CD8-positive, alpha-beta memory T cell (primary cell): ENCODE measurements at places on chromosomes 2 and 18.

GRCh38 chr2:171520471-171520870, 1.8 kb upstream of the CYBRD1 start:
- no peak for DNase-seq

DNA sequence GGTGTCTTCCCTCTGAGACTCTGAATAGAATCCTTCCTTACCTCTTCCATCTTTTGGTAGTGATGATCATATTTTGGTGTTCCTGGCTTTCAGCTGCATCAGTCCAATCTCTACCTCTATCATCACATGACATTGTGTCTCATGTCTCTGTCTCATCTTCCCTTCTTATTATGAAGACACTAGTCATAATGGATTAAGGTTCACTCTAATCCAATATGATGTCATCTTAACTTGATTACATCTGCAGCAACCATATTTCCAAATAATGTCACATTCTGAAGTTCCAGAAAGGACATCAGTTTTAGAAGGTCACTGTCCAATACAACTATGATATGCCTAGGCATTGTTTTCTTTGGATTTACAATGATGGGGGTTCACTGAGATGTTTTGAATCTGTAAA, 31.5 kb downstream of the CMPK2 start:
- no peak for DNase-seq

DNA sequence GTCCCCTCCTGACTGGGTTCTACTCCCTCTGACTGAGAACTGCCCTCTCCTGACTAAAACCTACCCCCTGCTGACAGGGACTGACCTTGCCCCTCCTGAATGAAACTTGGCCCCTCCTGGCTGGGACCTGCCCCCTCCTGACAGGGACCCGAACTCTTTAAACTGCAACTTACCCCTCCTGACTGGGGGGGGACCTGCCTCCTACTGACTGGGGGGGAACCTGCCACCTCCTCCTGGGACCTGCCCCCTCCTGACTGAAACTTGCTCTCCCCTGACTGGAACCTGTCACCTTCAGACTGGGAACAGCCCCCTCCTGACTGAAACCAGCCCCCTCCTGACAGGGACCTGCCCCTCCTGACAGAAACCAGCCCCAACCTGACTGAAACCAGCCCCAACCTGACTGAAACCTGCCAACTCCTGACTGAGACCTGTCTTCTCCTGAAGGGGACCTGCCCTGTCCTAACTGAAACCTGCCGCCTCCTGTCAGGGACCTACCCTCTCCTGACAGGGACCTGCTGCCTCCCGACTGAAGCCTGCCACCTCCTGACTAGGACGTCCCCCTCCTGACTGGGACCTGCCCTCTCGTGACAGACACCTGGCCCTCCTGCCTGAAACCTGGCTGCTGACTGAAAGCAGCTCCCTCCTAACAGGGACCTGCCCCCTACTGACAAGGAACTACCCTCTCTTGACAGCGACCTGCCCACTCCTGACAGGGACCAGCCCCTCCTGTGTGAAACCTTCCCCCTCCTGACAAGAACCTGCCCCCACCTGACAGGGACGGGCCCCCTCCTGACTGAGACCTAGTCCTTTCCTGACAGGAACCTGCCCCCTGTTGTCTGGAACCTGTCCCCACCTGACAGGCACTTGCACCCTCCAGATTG, 87.1 kb downstream of the PXDN start:
- no peak for DNase-seq

GRCh38 chr2:207093234-207093633, 72.5 kb downstream of the KLF7 start:
- no peak for DNase-seq

DNA sequence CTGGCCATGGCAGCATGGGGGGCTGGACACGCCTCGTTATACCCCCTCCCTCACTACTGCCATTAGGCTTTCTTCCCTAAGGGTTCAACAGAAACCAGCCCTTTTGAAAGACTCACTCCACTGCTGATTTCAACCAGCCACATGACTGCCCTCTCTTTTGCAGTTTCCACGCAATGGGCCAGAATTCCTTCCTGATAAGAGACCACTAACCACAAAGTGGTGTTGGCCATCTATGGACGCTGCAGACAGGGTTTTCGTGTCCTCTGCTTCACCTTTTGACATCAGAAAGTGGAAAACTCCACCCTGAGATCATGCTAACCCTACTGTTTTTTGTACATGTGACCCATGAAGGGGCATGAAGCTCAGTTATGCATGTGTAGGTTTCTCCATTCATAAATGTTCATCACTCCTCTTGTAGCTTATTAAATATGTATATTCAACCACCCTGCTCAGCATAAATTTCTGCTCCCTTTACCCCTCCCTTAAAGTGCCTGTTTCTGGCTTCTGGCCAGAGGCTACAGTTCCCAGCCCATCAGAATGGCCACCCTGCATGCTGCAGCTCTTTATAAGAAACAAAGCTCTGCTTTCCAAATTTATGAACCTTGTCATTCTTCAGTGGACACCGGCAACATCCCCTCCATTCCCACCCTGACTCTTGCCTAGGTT, 106.6 kb upstream of the MSH6 start:
- no peak for DNase-seq

- no peak for DNase-seq
These were observed 28.9 kb downstream of the NCK2 start for GRCh38 chr2:105773568-105773967.

DNA sequence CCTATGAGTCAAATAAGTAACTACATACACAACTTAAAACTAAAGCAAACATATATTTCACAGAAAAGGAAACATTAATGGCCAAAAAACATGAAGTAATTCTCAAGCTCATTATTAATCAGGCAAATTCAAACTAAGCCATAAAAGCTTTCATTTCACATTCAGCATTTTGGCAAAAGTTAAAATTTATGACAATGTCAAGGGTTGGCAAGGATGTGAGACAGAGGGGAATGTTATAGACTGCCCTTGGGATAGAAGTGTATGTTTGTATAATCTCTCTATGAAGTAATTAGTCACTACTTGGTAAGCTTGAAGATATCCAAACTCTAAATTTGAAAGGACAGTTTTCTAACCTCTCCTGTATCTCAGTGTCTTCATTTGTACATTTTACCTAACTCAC, 539.4 kb downstream of the RIT2 start:
- DNase-seq = no peak

DNA sequence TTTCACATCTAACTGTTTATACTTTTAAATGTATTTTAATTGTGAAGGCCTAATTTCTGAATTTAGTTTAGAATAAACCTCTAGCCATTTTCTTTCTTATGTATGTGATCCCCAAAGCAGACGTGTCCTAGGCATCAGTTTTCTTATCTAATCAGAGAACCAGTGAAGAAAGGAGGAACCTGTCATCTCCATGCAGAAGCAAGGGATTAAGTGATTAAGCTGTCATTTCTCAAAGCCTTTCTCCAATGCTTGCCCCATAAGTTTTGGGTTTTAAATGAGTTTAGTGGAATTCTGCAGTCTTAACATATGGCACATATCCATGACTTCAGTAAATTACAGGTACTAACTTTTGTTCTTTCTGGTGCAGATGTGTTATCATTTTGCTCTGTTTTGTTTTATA, 190.4 kb downstream of the PLCL1 start:
- DNase-seq = no peak

DNA sequence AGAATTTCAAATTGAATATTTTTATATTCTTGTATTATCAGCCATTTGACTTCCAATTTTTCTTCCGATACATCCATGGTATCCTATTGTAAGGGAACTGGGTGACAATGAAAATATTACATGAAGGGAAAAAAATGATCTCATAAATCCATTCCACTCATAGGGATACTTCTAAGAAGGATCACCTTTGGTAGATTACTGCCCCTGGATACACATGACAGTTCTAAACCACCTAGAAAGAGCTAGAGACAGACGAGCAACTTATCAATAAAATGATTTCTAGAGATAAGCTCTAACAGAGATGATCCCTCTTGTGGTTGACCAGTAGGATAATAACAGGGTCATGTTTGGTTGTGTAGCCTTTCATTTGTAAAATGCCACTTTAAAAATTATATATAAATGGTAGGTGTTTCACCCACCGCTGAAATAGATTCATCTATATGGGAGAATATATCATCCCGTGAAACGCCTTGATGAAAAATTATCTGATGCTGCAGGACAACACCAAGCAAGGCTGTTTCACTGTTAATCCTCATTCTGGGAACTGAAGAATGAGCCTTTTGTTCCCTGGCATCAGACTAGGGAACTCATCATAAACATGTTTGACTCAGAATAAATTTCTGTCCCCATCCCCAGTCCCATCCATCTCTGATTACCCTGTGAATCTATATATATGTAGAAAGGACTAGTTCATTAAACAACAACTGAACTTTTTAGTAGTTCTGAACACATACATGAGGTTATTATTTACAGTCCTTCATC, 180.0 kb downstream of the TCF4 start:
- DNase-seq = no peak

DNA sequence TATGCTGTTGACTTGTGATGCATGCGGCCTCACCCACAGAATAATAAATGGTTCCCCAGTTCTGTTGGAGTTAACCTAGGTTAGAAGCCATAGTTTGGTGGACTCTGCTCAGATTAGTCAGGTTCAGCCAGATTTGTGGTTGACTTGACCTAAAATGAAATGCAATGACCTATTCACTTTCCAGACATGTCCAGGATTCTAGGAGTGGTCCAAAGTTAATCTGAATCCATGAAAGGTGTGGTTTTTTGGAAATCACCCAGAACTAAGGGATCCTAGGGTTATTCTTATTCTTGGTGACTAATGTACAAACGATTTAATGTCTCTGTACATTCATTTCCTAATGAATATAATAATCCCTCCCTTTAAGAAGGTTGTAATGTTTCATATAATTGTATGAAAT, 88.9 kb upstream of the RBBP8 start:
- DNase-seq = no peak

GRCh38 chr2:74951211-74951754, 7.2 kb upstream of the POLE4 start:
- no peak for DNase-seq

GRCh38 chr2:14297906-14298305, 334.6 kb upstream of the LRATD1 start:
- no peak for DNase-seq

DNA sequence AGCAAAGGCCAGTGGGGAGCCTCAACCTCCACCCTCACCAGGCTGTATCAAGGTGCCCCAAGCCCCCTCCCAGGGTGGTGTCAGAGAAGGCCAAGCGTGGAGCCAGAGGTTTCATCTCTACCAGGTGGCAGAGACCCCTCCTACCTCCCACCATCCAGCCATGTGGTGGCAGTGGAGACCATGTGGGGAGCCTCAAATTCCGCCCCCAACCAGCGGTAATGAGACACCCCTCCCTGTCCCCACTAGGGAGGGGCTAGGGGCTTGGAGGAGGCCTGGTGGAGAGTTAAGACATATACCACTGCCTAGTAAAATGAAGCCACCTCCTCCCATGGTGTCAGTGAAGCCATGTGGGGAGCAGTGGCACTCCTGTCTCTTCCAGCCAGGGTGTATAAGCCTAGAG, 24.4 kb upstream of the YPEL5 start:
- DNase-seq = no peak

- DNase-seq = no peak
These were observed 138.8 kb downstream of the WDSUB1 start for GRCh38 chr2:159147690-159148089.

DNA sequence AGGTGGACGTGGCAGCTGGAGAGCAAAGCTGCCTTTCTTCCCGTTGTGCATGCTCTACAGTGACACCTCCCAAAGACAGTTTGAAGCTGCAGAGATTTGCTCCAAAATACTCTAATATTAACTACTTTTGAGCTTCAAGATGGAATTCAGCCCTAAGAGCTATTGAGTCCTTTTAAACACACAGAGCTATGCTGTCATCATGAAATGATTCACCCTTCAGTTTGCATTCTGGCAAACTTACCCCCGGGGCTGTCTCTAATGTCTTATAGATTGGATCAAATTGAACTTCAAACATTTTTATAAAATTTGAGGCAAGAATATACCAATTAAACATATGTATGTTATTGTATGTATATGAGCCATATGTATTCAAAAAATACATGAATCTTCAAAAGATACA, 110.7 kb upstream of the EFEMP1 start:
- no peak for DNase-seq

DNA sequence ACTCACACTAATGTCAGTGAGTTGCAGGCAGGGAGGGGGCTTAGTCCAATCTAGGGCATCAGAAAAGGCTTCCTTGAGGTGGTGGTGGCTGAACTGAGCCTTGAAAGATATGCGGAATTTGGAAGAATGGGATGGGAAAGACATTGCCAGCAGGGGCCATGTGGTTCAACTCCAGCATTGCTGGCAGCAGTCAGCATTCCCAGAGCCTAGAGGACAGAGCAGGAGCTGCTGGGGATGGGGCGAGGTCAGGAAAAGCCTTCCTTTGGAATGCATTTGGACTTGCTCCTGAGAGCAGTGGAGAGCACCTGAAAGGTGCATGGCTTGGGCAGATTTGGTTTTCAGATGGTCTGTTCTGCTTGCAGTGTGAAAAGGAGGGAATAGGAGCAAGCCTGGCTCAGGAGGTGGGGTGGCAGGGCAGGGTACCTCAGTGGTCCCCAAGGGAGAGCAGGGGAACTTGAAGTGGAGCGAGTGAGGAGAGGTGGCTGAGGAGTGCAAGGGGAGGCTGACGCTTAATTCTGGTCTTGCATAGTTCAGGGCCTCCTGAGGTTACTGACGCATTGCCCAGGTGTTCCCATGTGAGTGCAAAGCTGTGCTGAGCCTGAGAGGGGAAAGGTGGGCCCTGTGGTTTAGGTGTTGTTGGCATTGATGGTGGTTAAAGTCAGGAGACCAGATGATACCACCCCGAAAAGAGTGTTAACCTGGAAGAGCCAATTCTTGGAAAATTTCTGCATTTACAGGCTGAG, 112.1 kb upstream of the MGAT5 start:
- no peak for DNase-seq

DNA sequence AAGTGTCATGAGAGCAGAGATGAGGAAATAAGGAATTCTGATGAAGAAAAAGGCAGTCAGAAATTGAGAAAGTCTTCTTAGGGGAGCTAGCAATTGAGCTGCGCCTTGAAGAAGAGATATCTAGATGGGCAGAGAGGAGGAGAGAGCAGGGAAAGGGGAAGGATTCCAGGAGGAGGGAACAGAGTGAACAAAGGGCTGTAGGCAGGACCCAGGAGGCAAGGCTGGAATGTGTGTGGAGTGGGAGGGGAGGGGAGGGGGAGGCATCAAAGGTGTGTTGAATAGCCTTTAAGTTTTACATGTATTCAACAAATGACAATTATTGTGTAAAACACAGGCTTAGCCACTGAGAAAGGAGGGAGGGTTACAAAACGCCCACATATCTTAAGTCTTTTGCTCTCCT, 164.5 kb downstream of the TDRD15 start:
- no peak for DNase-seq
